Peyer's patch (tissue), 4 donors: ENCODE measurements at places on chromosomes 4 and X. TPM values are rescaled to one million over a fixed set of nuclear protein-coding genes. Genes with fewer than 3 reads are reported as not detected.

- DNase-seq: no peak
Observed at GRCh38 chrX:45781901-45782553, 581.4 kb upstream of the DIPK2B start.

Gene GPR143
- not detected for total RNA-seq

- DNase-seq: no peak
Observed at GRCh38 chrX:132063862-132064261, 40.8 kb downstream of the STK26 start.

Gene PFKFB1
- not detected for total RNA-seq

- DNase-seq: no peak
Observed at GRCh38 chr4:74531963-74532794, 87.2 kb downstream of the AREG start.

DNA sequence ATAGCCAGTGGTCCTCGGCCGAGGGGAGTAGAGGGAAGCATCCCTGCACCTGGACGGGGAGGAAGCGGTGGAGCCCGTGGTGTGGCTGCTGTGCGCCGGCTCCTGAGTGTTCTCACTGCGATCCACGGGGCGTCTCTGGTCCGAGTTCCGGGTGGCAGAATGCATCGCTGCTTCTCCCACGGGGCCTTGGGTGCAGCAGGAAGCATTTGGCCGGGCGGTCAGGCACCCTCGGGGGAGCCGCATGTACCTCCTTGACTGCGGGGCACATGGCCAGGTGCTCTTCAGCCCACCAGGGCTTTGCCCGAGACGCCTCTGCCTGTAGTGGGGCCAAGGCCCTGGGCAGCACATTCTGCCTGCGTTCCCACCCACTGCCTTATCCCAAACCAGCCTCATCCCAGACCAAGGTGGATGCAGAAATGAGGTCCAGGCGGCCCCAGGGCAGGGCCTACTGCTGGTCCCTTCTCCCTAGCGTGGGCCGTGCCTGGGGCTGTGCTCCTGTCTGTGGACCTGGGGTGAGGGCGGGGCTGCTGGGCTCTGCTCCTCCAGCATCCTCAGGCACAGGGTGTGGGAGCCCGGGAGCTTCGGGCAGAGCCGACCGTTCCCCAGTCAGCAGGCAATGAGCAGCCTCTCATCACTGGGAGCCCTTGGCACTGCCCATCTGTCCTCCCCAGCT is 27.5 kb downstream of the NKX1-1 start:
- DNase-seq: no peak

DNA sequence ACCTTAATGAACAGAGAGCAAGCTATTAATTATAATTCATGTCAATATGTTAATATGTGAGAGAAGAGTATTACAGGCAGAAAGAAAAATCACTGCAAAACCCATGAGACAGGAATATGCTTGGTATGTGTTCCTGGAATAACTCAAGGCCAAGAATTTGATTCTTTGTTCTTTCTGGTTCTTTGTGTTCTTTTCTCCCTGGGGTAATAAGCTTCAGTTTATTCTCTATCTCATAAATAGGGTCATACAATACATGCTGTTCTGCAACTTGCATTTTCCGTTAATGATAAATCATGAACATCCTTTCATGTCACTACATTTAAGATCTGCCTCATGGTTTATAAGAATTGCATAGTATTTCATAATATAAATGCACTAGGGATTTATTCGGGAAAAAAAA is 16.8 kb upstream of the THOC2 start:
- no peak for DNase-seq

DNA sequence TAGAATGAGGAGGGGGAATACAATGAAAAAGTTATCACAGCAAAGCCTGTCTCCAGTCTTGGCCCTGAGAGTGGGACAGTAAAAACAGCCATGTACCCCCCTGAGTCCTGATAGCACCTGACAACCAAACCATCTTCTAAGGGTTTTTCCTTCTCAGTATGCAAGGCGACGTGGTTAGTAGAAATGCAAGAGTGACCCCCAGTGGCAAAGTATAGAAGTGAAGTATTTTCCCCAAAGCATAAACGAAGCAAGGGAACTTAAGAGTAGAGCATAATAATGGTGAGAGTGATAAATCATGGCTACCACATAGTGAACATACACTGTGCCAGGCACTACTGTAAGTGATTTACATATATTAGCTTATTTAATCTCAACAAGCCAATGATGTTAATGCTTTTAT is 52.8 kb downstream of the FAM47C start:
- DNase-seq: no peak

Gene NALF2
- 0.40 TPM for total RNA-seq

DNA sequence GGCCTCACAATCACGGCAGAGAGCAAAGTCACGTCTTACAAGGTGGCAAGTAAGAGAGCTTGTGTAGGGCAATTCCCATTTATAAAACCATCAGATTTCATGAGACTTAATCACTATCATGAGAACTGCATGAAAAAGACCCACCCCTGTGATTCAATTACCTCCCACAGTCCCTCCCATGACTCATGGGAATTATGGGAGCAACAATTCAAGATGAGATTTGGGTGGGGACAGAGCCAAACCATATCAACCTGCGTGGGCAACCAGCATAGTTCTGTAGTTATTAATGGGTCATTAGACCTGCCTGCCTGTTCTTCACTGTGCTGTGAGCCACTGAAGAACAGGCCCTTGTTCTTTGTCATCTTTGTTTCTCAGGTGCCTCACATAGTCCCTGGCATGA is 593.7 kb upstream of the BOD1L1 start:
- no peak for DNase-seq

Gene H2AZ1
- total RNA-seq: 128 TPM
